T-helper 2 cell treated with Interferon-gamma antibody and Interleukin-4, amounts not matched to agents 5 μg/mL and 100 μg/mL, for 36 hours (primary cell): ENCODE measurements at places on chromosomes 16 and 17.

- no peak for DNase-seq
Measured at GRCh38 chr17:74303305-74303704, 22.7 kb upstream of the KIF19 start.

DNA sequence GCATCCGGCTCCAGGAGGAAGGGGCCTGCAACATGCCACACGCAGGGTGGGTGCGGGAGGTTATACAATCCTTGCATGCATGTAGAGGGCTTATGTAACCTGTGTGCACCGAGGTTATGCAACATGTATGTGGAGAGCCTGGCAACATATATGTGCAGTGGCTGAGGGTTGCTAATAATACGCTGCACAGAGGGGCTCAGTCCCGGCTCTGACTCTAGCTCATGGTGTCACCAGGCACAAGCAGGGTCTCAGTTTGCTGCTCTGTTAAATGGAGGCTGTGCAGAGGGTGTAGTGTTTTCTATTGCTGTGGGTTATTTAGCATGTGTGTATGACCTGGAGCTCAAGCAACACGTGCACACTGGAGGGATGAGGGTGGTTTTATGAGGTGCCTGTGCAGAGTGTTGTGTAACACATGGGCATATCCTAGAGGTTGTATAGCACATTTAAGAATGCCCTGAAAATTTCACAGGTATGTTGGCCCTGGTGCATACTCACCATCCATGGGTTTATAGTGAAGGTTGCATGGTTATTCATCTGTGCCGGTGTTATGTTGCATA, 13.3 kb downstream of the THRA start:
- no peak for DNase-seq

- no peak for DNase-seq
Measured at GRCh38 chr17:373613-374230, 21.1 kb upstream of the RPH3AL start.

DNA sequence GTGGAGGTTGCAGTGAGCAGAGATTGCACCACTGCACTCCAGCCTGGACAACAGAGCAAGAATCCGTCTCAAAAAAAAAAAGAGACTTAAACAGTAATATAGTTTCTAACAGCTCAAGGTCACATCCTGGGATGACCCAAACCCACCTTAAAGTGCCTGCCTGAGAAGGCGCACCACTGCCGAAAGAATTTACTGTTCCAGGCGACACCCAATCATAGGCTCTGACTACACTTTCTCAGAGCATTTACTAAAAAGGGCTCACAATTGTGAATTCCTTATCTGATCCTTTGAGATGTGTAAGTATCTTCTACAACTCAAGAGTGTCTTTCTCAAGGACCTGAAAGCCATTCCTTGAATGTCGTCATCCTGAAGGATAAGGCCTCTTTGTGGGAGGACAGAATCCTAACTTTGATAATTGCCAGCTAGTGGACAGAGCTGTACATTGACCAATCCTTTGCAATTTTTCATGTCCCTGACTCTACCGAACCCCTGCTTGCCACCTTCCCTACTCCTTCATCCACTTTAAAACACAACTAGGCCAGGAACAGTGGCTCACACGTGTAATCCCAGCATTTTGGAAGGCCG, 2.6 kb upstream of the ST3GAL2 start:
- no peak for DNase-seq

GRCh38 chr16:9971907-9972306, 210.3 kb downstream of the GRIN2A start:
- DNase-seq = no peak

- DNase-seq = peak; percentile 92
Measured at GRCh38 chr17:10697092-10698081, at the start of the genes ADPRM and SCO1. Gene ADPRM (plus strand): TSS chr17:10697594. CDS start chr17:10704927, 7,333 bp downstream. Gene SCO1 (minus strand): TSS chr17:10697533. CDS start chr17:10697507, 26 bp downstream.

DNA sequence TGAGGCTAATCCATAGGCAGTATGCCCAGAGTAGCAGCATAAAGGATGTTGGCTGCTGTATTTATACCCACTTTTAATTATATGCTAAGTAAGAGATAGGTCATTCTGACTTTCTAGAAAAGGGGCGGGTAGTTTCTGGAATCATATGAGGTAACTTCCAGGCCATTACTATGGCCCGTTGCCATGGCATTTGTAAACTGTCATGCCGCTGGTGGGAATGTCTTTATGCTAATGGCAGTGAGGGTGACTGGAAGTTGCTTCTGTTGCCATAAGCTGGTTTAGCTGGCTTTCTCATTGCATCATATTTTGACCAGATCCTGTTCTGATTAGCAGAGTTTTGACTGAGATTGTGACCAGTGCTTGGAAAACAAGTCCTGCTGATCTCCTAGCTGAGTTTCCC, 929.6 kb upstream of the CDH8 start:
- DNase-seq = no peak

- DNase-seq = no peak
Measured at GRCh38 chr16:76226011-76226410, 51.2 kb upstream of the CNTNAP4 start.

- DNase-seq = no peak
Measured at GRCh38 chr16:46949241-46949892, 24.1 kb downstream of the DNAJA2 start.

- DNase-seq = no peak
Measured at GRCh38 chr16:17970816-17971331, 365.7 kb downstream of the NPIPA8 start.

GRCh38 chr17:36695082-36695481, 93.7 kb downstream of the MRM1 start:
- no peak for DNase-seq

GRCh38 chr16:27860091-27860490, 203.4 kb downstream of the GSG1L start:
- DNase-seq = no peak

DNA sequence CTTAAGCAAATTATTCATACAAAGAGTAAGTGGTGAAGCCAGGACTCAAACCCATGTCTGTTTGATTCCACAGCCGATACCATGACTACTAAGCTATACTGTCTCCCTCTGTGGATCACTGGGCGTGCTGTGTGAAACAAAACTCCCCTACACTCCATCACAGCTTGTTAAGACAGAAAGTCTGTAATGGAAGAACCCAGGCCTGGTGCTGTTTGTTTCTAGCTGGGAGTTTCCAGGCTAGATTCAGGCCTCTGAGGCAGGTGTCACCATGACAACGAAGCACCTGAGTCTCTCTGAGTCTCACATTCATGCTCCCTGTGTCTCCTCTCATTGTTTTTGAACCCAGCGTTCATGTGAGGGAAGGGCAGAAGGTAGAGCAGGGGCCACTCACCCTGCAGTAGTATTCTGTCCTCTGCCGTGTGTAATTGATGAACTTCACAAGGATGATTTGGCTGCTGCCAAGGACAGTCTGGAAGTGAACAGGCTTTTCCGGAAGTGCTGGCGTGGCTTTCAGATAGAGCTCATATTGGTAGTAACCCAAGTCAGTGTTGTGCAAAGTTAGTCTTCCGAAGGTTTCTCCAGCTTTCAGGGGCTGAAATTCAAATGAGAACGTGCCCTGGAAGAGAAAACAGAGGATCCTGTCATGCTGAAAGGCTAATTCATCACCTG, 8.6 kb upstream of the VAC14 start:
- DNase-seq = no peak

DNA sequence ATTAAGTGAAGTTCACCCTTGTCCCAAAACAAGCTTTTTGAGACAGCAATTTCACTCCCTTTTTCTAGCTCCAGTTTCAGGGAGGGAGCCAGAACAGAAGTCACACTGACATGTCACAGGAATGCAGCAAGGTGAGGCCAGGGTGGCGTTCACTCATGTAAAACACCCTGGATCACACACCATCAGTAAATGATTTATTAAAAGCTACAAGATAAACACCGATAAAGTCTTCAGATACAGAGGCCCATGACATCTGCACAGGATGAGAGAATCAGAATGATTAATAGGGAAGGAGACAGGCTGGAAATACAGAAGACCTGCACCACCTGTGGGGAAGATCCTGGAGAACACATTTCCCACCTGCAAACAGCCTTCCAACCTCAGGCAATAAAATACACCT, 77.5 kb upstream of the DYNLRB2 start:
- no peak for DNase-seq

DNA sequence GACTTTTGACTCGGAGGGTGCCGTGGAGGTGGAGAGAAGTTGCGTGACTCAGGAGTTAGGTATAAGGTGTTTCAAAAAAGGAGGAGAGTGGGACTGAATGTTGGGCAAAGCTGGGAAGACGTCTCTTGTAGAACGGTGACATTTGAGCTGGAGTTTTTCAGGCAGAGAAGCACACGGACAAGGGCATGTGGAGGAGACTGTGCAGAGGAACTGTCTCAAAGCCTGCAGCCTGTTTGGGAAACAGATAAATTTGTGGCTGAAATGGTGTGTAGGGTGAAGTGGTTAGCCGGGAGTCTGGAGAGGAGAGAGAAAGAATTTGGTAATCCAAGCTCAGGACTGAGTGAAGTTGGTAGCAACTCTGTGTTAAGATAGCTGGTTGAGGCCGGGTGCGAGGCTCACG, 9.8 kb downstream of the USP10 start:
- no peak for DNase-seq

DNA sequence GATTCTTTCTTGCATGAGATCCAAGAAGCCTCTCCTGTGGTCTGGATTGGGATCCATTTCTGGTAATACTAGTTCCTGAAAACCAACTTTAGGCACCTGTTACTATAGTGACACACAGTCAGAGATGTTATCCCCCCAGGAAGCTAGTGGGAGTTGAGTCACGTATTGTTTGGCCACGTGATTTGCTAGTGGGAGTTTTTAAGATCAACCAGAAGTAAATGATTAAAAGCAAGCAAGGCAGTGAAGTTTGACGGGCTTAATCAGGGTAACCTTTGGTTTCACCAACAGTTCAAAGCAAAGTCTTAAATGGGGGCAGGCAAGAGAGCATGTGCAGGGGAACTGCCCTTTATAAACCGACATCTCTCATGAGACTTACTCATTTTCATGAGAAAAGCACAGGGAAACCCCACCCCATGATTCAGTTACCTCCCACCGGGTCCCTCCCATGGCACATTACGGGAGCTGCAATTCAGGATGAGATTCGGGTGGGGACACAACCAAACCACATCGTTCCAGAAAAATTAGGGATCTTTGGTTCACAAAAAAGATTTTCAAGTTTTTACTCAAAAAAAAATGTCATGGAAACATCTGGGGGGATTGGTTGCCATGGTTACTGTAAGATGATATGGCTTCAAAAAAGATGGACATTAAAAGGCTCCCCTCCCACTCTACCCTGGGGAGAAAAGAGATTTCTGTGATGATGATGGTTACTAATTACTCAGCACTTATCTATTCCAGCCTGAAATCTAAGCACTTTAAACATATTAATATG, 483.1 kb upstream of the ERCC4 start:
- DNase-seq = no peak

GRCh38 chr16:13733561-13733960, 186.4 kb upstream of the ERCC4 start:
- DNase-seq = no peak

DNA sequence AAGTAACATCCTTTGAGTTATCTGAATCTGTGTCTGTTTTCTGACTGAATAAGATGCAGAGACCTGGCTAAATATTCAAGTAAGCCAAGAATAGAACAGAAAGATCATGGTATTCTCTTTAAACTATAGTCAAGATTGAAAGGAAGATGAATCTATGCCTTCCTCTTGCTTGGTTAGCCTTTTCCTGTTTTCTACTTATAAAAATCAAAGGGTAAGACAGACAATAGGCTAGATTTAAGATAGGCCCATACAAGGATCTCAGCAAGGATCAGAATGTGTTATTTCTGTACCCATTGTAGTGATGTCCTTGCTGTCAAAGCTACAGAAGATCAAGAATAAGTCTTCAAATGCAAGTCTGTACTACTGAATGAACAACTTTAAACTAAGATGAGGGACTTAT, 7.0 kb upstream of the CDR2 start:
- DNase-seq = no peak

DNA sequence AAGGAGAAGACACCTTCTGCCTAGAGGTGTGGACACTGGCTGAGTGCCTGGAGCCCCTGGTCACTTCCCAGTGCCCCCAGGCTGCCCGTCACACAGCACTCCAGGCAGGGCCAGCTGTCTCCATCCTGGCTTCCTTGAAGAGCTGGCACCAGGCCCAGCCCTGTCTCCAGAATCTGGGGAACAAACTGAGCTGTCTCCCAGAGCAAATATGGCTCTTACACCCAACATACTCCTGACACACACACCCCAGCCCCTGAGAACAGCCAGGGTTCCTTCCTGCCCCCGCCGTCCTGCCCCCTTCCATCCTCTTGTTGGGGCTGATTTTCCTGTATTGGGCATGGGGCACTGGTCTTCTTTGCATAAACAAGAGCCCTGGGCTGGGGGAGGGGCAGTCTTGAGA, 9.1 kb downstream of the NHERF1 start:
- DNase-seq = no peak

- DNase-seq = no peak
Measured at GRCh38 chr17:28379814-28380801, 8.6 kb downstream of the SARM1 start.

GRCh38 chr17:50635982-50636803, 1.5 kb downstream of the ABCC3 start:
- no peak for DNase-seq

DNA sequence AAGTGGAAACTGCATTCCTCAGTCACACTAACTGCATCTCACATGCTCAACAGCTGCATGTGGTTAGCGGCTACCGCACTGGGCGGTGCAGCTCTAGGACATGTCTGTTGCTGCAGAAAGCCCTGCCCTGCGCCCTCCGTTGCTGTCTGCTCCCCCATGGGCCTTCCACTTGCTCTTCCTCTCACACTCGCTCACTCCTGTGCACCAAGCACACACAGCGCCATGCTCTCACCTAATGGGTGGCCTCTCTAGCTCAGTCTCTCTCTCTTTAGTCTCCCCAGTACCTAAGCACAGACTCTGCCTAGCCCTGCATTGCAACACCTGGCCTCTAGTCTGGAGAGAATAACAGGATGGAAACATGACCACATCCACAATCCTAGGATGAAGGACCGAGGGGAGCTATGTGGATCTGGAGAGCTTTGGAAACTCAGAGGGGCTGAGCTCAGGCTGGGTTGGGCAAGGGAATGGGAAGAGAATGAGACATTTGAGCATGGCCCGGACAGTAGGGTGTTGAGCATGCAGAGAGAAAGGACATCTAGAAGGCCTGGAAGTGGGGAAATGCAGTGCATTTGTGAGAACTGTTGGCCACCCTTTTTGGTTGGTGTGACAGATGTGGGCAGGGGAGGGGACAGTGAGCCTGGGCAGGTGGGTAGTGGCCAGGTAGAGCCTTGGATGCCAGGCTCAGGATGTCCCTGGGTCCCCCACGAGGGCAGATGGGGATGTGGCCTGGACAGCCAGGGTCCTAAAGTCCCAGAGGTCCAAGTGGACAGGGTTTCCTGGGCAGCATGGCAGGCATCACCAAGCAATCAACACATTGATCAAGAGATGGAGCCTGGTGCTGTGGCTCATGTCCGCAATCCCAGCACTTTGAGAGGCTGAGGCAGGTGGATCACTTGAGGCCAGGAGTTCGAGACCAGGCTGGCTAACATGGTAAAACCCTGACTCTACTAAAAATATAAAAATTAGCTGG, 16.1 kb downstream of the SGCA start:
- no peak for DNase-seq

DNA sequence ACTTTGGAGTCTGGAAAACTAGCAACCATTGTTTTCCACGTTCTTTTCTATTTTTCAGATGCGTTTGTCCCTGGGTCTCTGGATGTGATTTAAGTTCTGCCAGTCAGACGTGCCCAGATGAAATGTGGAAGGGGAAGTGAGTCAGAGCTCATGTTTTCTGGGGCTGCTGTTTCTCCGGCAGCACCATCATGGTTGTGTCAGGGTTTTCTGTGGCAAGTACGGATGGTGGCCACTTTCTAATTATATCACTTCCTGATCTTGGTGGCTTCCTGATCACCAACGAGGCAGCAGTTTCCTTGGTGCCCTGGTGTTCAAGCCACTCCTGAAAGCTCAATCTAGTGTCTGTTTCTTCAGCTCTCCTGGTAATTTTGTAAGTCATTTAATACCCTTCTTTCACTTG, 31.4 kb upstream of the PMFBP1 start:
- DNase-seq = peak; percentile 35

- DNase-seq = no peak
Measured at GRCh38 chr16:85330006-85330693, 217.9 kb upstream of the CIBAR2 start.
